Activated CD8-positive, alpha-beta memory T cell treated with anti-CD3 and anti-CD28 coated beads for 1 hour (primary cell): ENCODE measurements at places on chromosomes 7 and 10.

DNA sequence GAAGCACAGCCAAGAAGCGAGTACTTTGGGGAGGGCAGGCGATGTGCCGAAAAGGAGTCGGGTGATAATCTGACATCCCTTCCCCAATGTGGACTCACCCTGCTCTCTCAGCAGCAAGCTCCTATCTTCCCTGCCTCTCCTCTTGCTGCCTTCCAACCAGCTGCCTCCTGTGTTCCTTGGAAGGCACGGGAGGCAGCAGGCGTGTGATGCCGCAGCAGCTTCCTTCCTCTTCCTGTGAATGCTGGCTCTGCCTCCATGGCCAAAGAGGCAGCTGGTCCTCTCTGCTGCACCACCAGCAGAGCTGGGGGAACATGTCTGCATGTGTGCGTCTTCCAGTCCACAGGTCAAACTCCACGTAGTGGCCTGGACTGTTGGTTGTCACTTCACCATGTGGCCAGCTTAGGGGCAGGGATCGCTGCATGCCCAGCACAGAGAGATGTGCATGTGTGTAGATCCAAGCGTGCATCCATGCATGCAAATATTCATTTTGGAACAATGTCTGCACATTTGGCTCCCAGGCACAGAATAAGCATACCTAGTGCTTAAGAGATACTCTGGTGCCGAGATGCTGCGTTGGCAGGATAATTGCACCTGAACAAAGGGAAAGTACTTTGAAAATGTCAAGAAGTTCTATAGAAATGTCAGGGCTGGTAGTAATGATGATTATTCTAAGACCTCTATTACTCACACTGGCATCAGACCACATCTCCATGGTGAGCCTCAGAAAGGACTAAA is 499.8 kb downstream of the PLXNA4 start:
- no peak for DNase-seq

GRCh38 chr7:137903382-137904169 is 56.8 kb upstream of the DGKI start:
- DNase-seq: peak; percentile 36

GRCh38 chr7:150410680-150411346 is 31.7 kb downstream of the ZNF775 start:
- no peak for DNase-seq

DNA sequence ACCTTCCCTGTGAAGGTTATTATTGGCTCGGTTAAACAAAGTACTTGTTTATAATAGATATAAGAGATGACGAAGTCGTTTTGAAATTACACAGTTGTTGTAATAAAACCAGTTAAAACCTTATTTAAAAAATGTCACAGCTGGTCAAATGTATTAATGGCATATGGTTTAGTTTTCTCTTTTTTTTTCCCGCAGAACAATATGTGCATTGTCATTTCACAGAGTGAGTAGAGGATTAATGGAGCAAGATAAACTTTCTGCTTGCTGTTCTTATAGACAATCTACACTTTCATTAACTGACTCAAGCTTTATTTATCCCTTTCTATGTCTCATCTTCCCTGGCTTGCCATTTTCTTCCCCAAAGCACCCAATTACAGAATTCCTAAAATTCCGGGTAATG is 404.3 kb upstream of the NPVF start:
- DNase-seq: no peak

DNA sequence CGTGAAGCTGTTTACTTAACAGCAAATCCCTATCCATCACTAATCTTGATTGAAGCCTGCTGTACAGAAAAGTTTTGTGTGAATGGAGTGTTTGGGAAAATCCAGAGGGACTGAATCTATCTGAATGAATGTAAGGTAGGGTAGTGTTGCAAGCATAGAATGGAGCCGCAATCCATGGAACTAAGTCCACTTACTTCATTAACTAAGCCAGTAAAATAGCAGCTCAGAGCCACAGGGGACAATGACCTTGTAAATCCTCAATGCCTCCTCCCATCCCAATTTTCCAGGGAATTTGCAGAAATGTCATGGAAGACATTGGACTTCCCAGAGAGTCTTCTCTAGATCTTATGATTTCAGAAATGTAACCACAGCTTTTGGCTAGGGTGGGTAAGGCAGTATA is 15.2 kb downstream of the TBATA start:
- no peak for DNase-seq

GRCh38 chr7:95772298-95772770 is at the start of gene DYNC1I1:
DYNC1I1 (plus strand) TSS chr7:95772554; CDS start chr7:95804730, 32,176 bp downstream.
- no peak for DNase-seq

GRCh38 chr10:46080886-46081285 is 34.8 kb upstream of the MSMB start:
- no peak for DNase-seq

- no peak for DNase-seq
Observed at GRCh38 chr7:1716263-1717094, 46.4 kb downstream of the ELFN1 start.

GRCh38 chr7:31007634-31008033 is 43.9 kb downstream of the GHRHR start:
- DNase-seq: no peak

DNA sequence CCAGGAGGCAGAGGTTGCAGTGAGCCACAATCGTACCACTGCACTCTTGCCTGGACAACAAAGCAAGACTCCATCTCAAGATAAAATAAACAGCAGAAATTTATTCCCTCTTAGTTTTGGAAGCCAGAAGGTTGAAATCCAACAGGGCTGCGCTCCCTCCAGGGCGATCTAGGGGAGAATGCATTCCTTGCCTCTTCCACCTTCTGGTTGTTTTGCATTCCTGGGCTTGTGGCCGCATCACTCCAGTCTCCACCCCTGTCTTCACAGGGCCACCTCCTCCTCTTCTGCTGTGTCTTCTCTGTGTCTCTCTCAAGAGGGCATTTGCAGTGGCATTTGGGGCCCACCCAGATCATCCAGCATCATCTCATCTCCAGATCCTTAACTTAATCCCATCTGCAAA is 36.2 kb downstream of the LIMK1 start:
- no peak for DNase-seq

DNA sequence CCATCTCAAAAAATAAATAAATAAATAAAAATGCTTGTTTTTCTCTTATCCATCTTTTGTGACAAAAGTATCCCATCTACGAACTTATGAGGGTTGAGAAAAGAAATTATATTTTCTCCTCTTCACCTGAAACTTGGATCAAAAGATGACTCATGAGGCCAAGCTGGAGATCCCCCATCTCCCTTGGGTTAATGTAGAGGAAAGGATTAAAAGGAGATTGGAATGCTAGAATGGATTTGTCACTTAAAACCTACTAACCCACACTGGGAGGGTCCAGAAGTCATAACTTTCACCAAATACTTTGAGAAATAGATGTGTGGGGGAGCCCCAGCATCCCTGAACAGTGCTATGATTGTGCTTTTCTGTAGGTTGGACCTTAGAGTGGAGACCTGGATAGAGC is 46.3 kb upstream of the PIK3CG start:
- DNase-seq: no peak

DNA sequence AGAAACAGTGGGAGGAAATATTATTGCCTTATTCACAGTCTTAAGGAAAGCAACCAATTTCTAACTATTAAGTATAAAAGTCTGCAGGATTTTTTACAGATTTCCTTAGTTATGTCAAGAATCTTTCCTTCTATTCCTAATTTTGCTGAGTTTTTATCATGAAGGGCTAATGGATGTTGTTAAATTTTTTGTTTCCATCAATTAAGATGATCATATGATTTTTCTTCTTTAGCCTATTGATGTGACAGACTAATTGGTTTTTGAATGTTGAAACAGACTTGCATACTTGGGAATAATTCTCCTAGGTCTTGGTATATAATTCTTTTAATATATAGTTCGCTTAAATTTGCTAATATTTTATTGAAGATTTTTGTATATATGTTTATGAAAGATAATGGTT is 569.1 kb upstream of the KCND2 start:
- DNase-seq: no peak

DNA sequence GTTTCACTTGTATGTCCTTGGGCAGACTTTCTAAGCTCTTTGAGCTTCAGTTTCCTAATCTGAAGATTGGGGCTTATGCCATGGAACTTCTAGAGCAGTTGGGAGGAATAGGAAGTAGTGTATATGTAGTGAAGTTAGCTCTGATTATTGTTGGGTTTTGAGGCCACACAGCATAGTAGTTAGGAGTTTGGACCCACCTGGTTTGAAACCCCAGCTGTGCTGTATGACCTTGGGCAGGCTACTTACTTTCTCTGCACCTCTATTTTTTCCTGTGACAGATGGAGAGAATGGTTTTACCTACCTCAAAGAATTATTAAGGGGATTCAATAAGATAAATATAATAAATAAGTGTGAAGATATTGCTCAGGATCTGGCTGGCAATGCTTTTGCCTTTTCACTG is 61.4 kb upstream of the ADRB1 start:
- no peak for DNase-seq

DNA sequence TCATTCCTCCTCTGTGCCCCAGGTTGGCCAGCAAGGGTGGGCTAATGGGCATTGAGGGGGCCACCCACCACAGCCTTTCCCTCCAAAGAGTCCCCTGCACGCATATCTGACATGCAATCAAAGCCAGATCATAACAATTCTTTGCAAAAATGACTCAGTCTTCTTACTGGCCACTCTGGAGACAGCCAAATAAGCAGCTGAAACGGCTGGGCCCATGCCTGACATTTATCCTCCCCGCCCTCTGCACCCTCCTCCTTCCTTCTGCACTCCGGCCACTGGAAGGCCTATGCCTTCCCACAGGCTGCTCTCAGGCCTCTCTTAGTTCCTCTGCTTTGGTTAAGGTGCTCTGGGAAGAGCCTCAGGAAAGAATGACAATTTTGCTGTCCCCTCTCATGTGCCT is 29.2 kb upstream of the NPFFR1 start:
- no peak for DNase-seq

DNA sequence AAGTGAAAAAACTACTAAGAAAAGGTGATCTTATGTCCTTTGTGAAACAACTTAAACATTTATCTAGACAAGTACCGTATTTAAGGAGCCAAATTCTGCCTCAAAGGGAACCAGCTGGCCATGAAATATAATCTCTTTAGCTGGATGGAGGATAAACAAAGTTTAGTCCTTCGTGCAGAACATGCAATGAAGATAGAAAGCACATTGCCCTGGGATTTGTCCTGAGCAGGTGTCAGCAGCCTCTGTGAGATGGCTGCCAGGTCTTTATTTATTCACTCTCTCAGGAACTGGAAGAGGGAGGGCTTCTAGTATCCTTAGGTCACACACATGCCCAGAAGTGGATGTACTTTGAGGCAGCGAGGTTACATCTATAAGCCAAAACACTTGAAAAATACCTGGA is 57.4 kb upstream of the CASD1 start:
- DNase-seq: no peak

GRCh38 chr10:70690589-70690988 is 18.3 kb downstream of the ADAMTS14 start:
- no peak for DNase-seq

- DNase-seq: no peak
Observed at GRCh38 chr10:74305730-74306129, 154.7 kb downstream of the ADK start.

GRCh38 chr7:24917510-24918239 is 62.3 kb downstream of the OSBPL3 start:
- DNase-seq: no peak

GRCh38 chr10:100912013-100912604 is 654 bp upstream of the SLF2 start:
- DNase-seq: no peak

DNA sequence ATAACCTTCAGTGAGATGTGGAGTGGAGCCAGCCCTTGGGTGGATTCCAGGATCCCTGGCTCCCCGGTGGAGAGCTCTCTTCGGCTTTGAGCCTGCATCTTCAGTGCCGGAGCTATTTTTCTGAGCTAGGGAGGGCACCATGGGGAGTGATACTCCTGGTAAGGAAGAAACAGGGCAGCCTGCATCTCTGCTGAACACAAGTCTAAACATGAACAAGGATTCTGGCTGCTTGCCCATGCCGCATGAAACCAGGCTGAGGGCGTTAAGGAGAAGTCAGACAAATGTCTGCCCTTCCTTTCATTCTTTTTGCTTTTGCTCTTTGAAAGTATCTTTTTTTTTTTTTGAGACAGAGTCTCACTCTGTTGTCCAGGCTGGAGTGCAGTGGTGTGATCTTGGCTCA is 60.4 kb downstream of the EVX1 start:
- DNase-seq: no peak

- no peak for DNase-seq
Observed at GRCh38 chr10:79273604-79274003, 73.7 kb upstream of the PPIF start.

DNA sequence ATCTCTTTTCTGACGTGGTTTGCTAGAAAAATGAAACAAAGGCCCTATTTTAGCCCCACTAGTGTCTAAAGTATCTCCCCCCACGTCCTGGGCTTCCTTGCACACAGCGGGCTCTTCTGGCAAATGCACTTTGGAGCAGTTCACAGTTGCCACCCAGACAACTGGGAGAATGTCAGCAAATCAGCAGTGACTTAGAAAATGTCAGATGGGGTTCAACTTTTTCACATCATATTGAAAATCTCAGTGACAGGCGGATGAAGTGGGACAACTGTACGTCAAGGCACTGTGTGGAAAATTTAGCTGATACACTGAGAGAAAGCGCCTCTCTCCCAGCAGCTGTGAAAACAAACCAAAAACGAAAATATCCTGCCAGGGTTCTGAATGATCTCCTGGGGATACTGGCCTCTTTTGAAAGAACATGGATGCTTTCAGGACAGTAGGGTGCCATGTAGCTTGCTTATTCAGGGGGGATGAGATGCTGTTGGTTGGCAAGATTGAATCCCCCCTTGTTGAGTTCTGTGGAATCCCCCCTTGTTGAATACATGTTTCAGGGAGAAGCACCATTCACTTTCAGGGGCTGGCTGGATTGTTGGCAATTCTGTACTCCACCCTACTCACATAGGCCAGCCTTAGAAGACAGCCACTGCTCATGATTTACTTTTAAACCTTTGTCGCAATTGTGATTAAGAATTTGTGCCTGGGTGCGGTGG is 372.8 kb upstream of the CELF2 start:
- no peak for DNase-seq

DNA sequence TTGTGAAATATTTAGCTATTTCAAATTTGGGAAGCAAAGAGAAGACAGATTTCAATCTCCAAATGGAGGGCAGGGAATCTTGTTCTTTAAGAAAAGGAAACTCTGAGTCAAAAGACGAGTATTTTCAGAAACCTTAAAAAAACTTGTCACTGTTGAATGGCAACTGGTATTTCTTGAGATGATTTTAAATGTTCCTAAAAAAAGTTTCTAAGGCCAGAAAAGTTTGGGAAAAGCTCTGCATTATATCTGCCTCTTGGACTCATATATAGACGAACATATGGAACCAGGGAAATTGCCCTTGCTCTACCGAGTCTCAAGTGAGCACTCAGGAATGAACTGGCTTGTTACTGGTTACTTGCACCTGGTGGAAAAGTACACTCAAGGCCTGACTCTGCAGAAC is 69.5 kb downstream of the ADAM22 start:
- no peak for DNase-seq

DNA sequence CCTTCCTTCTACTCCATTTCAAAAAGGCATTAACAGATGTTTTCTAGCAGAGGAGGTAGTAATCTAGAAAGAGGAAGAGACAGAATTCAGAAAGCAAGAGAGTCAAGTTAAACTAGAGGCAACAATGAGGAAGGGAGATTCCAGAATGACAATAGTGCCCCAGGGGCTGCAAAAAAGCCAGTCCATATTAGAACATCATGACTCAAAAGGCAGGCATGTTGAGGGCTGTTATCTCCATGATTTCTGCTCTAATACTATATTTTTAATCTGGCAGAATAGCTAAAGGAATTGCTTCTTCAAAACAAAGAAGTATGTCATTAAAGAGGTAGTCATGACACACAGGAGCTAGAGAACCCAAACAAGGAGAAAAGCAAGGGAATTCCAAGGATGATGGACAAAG is 599.6 kb downstream of the INHBA start:
- no peak for DNase-seq

- DNase-seq: no peak
Observed at GRCh38 chr7:82697897-82698296, 254.3 kb upstream of the CACNA2D1 start.

- DNase-seq: no peak
Observed at GRCh38 chr7:128902761-128903585, 7.5 kb downstream of the KCP start.
